GM23338 (cell line): ENCODE measurements at places on chromosomes 16 and 17.
A peak's percentile ranks its signal among the peaks of the same experiment; 100 is the strongest.

DNA sequence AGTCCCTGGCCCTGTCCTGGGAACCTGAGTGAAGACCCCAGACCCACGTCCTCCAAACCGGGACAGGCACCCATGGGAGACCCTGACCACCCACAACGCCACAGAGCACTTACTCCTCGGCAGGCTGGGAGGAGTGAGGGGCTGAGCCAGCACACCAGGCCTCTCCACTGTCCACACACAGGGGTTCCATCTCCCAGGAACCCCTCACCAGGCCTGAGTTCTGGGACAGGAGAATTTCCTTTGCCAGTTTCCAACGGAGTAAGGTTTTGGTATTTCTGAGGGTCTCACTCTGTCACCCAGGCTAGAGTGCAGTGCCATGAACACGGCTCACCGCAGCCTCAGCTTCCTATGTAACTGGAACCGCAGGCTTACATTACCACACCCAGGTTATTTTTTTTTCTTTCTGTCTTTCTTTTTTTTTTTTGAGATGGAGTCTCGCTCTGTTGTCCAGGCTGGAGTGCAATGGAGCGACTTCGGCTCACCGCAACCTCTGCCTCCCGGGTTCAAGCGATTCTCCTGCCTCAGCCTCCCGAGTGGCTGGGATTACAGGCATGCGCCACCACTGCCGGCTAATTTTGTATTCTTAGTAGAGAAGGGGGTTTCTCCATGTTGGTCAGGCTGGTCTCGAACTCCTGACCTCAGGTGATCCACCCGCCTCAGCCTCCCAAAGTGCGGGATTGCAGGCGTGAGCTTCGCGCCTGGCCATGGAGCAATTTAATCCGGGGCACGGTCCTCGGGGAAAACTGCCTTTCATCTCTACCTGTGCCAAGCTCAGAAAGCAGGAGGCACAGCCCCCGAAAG, 1.6 kb downstream of the PGAP6 start:
- H3K36me3 ChIP-seq, result peaks cover 3% of the 10 kb centered on the region; the same call in 1 of the 2 replicates
- peaks cover 27% of the 10 kb centered on the region for H3K4me1 ChIP-seq
- DNase-seq, result no peak
- no peaks in the 10 kb centered on the region for H3K27me3 ChIP-seq
- no peak overlapping the region for H3K27ac ChIP-seq

GRCh38 chr17:20174588-20175265, 165.6 kb downstream of the SPECC1 start:
- H3K36me3 ChIP-seq, result no peaks in the 10 kb centered on the region
- no peak for DNase-seq
- no peak overlapping the region for H3K4me3 ChIP-seq
- H3K4me1 ChIP-seq, result peaks cover 85% of the 10 kb centered on the region
- H3K27me3 ChIP-seq, result no peaks in the 10 kb centered on the region
- H3K27ac ChIP-seq, result peak overlapping the region; percentile 72; the same call in 1 of the 2 replicates

- H3K27ac ChIP-seq, result no peak overlapping the region
- H3K4me3 ChIP-seq, result no peak overlapping the region
- no peaks in the 10 kb centered on the region for H3K27me3 ChIP-seq
- DNase-seq, result peak; percentile 86
- H3K4me1 ChIP-seq, result no peaks in the 10 kb centered on the region
- no peaks in the 10 kb centered on the region for H3K36me3 ChIP-seq
Measured at GRCh38 chr16:69494991-69495392, 70.6 kb downstream of the CYB5B start.

GRCh38 chr17:9269350-9270035, 248.2 kb downstream of the NTN1 start:
- no peaks in the 10 kb centered on the region for H3K36me3 ChIP-seq
- no peaks in the 10 kb centered on the region for H3K27me3 ChIP-seq
- H3K4me1 ChIP-seq, result no peaks in the 10 kb centered on the region; the same call in 1 of the 2 replicates

- H3K36me3 ChIP-seq, result peaks cover 62% of the 10 kb centered on the region
- DNase-seq, result no peak
- H3K27ac ChIP-seq, result no peak overlapping the region
- no peaks in the 10 kb centered on the region for H3K4me1 ChIP-seq
Measured at GRCh38 chr16:84774810-84775209, 45.0 kb upstream of the CRISPLD2 start.

DNA sequence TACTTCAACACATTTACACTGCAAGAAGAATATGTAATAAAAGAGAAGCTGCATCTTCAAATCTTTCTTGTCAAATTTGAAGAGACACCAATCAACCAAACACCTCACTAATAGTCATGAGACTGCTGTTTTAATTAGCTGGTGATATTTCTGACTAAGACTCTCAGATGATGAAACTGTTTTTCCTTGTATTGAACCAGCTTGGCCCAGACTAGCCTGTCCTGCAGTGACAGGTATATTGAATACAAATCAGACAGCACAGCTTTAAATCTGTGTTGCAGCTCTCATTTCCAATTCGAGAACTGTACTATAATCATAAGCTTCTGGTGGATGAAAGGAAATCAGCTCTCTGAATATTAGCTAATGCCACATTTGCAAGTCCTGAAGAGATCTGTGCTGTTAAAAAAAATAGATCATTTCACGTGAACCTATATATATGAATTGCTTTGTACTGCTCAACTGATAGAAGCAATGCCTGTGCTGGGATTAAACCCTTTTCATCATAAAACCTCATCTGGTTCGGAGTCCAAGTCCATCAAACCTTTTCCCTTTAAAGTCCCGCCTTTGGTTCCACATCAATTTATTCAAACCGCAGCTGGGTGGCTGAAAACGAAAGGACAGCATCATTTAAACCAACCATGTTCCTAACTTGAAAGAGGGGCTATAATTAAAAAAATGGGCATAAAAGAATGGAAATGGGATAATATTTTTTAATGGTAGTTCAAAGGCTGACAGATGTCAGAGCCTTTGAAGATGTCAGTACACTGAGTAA, 306.2 kb downstream of the CEP112 start:
- no peak overlapping the region for H3K27ac ChIP-seq
- H3K4me1 ChIP-seq, result no peaks in the 10 kb centered on the region
- H3K36me3 ChIP-seq, result no peaks in the 10 kb centered on the region
- H3K4me3 ChIP-seq, result no peak overlapping the region

- H3K36me3 ChIP-seq, result peaks cover 13% of the 10 kb centered on the region
- no peaks in the 10 kb centered on the region for H3K27me3 ChIP-seq
- no peaks in the 10 kb centered on the region for H3K4me1 ChIP-seq
- H3K27ac ChIP-seq, result no peak overlapping the region
- no peak for DNase-seq
Measured at GRCh38 chr16:23433261-23433920, 19.6 kb downstream of the COG7 start.

- no peaks in the 10 kb centered on the region for H3K27me3 ChIP-seq
- no peak for DNase-seq
- no peak overlapping the region for H3K27ac ChIP-seq
Measured at GRCh38 chr17:45366049-45366448, 49.2 kb upstream of the MAP3K14 start.

GRCh38 chr16:30920891-30921290, 2.5 kb upstream of the FBXL19 start:
- no peaks in the 10 kb centered on the region for H3K36me3 ChIP-seq
- no peak for DNase-seq
- H3K4me1 ChIP-seq, result peaks cover 10% of the 10 kb centered on the region; the same call in 1 of the 2 replicates
- no peaks in the 10 kb centered on the region for H3K27me3 ChIP-seq
- H3K27ac ChIP-seq, result no peak overlapping the region

DNA sequence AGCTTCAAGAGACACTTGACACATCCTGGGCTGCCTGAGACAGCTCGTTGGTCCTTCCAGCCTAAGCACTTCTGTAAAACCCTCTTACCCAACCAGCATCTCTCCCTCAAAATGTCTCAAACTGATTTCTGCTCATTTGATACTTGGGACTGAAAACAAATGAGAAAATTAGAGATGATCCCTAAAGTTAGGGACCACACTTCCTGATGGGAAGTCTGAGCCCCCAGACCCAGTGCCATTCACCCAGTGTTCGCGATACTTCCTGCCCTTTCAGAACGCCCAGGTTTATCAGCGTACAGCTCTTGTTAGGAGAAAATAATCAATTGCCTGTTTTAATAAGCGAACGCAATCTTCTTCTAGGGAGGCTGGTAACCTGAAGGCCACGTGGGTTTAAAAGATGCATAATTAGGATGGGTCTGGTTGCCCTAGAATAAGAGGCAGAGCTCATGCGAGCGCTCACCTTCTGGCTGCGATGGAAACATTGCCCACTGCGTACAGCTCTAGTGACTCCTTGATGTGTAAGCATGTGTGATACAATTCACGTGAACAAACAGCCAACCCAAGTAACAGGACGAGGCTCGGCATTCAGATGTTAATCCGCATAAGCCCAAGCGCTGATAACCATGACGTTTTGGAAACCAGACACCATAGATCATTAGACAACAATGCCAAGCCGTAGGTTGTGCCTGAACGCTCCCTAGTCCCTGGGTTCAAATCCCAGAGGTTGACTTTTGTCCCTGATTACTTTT, 213.1 kb downstream of the FOXL1 start:
- no peaks in the 10 kb centered on the region for H3K36me3 ChIP-seq
- no peaks in the 10 kb centered on the region for H3K27me3 ChIP-seq
- peaks cover 9% of the 10 kb centered on the region; the same call in 1 of the 2 replicates for H3K4me1 ChIP-seq
- no peak overlapping the region for H3K27ac ChIP-seq

- no peaks in the 10 kb centered on the region for H3K36me3 ChIP-seq
- no peaks in the 10 kb centered on the region for H3K27me3 ChIP-seq
- H3K4me3 ChIP-seq, result no peak overlapping the region
- no peak for DNase-seq
Measured at GRCh38 chr16:85138825-85139627, 26.8 kb upstream of the CIBAR2 start.

- no peaks in the 10 kb centered on the region for H3K4me1 ChIP-seq
- no peak for DNase-seq
- no peak overlapping the region for H3K4me3 ChIP-seq
- no peak overlapping the region for H3K27ac ChIP-seq
Measured at GRCh38 chr17:79556271-79556670, 54.6 kb downstream of the RBFOX3 start.

- no peak overlapping the region for H3K4me3 ChIP-seq
- H3K36me3 ChIP-seq, result no peaks in the 10 kb centered on the region
- no peaks in the 10 kb centered on the region for H3K27me3 ChIP-seq
- DNase-seq, result no peak
Measured at GRCh38 chr16:47865337-47865855, 290.4 kb downstream of the ABCC12 start.

- H3K4me3 ChIP-seq, result no peak overlapping the region
- H3K27ac ChIP-seq, result no peak overlapping the region
- H3K36me3 ChIP-seq, result no peaks in the 10 kb centered on the region
- H3K4me1 ChIP-seq, result peaks cover 17% of the 10 kb centered on the region; the same call in 1 of the 2 replicates
Measured at GRCh38 chr17:63694950-63695773, 4.8 kb downstream of the LIMD2 start.

DNA sequence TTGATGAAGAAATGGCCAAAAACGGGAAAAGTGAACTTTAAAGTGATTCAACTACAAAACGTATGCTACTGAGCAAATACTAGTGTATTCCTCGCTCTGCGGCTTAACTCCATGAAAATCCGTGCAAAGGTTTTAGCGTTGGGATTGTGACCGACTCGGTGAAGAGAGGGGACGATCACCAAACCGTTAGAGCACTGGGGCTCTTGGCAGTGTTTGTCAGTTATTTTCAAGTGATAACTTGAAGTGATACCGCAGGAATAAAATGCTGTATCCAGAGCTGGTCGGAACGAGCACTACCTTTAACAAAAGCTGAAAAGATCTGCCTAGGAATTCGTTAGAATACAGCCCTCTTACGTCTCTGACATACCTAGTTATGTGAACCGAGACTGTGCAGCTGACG, 773 bp upstream of the PPM1D start:
- peak overlapping the region; percentile 67 for H3K4me3 ChIP-seq
- H3K27ac ChIP-seq, result peak overlapping the region; percentile 100
- no peak for DNase-seq

GRCh38 chr16:64362193-64362592, 759.7 kb downstream of the CDH11 start:
- no peak overlapping the region for H3K27ac ChIP-seq
- H3K36me3 ChIP-seq, result no peaks in the 10 kb centered on the region
- H3K27me3 ChIP-seq, result no peaks in the 10 kb centered on the region
- H3K4me1 ChIP-seq, result no peaks in the 10 kb centered on the region

DNA sequence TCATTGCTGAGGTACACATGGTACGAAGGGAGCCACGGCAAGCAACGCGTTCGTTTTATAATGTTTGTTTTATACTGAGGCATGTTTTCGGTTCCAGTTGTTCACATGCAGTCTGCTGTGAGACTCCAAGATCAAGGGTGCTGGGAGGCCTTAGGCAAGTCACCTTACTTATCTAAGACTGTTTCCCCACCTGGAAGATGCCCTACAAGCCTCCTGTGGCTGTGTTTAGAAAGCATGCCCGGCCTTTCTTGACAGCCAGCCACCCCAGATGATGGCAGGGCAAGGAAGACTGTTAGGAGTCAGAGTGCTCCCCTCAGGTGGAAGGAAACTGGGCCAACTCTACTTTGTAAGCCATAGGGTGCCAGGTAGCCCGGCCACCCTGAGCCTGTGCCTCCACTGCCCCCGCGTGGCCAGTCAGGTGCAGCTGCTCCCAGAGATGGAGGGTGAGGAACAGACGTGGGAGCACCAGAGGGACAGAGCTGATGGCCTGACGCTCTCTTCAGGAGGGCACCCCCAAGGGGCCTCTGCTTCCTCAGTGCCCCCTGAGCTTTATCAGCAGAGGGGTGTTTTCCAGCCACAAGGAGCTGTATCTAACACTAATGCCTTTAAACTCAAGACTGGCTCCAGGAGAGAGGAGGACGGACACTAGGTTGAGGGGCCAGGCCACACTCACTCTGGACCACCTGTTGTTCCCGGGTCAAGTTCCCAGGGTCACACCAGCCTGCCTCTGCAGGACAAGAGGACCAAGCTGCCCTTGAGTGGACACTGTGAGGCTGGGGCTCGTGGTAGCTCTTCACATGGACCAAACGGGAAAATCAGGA, 5.4 kb downstream of the NAT9 start:
- H3K4me1 ChIP-seq, result peaks cover 5% of the 10 kb centered on the region; the same call in 1 of the 2 replicates
- no peaks in the 10 kb centered on the region for H3K27me3 ChIP-seq
- H3K36me3 ChIP-seq, result peaks cover 8% of the 10 kb centered on the region
- no peak overlapping the region for H3K4me3 ChIP-seq
- peak; percentile 85 for DNase-seq
- H3K27ac ChIP-seq, result peak overlapping the region; percentile 26; the same call in 1 of the 2 replicates

DNA sequence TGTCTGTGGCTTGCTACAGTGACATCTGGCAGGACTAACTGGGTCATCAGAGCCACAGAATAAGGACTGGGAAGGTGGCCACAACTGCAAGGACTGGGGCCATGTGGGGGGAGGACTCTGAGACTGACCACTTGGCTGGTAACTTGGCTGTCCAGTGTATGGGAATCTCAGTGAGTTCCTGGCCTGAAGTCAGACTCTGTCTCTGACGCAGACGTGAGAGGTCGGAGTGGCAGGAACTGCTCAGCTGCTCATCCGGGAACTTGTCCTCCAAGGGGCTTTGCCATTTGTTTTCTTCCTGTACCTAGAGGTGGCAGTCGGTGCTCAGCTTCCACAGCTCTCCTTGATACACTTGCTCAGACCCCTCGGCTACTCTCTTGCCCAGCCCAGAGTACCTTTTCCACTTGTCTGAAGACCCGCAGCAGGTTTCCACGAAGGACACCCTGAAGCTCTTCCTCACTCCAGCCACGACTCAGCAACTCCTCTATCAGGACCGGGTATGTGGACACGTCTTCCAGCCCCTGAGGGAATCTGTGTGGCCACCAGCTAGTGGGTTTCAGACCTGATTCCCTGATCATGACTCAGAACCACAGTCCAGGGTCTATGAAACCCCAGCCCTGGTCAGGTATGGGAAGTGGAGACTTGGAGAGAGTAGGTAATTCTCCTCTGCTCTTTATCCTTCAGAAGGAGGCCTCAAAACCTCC, 7.3 kb upstream of the DPEP3 start:
- no peaks in the 10 kb centered on the region for H3K4me1 ChIP-seq
- no peak overlapping the region for H3K4me3 ChIP-seq
- no peak overlapping the region for H3K27ac ChIP-seq
- no peaks in the 10 kb centered on the region for H3K36me3 ChIP-seq
- no peak for DNase-seq
- peaks cover 3% of the 10 kb centered on the region; the same call in 1 of the 2 replicates for H3K27me3 ChIP-seq

GRCh38 chr17:40069751-40070708, 7.3 kb downstream of the THRA start:
- peaks cover 66% of the 10 kb centered on the region for H3K4me1 ChIP-seq
- DNase-seq, result peak; percentile 55
- no peaks in the 10 kb centered on the region for H3K36me3 ChIP-seq
- H3K27ac ChIP-seq, result peak overlapping the region; percentile 59; the same call in 1 of the 2 replicates
- peak overlapping the region; percentile 54 for H3K4me3 ChIP-seq
